ENCODE measurements at places on chromosomes 4 and X.
A peak's percentile ranks its signal among the peaks of the same experiment; 100 is the strongest.

DNA sequence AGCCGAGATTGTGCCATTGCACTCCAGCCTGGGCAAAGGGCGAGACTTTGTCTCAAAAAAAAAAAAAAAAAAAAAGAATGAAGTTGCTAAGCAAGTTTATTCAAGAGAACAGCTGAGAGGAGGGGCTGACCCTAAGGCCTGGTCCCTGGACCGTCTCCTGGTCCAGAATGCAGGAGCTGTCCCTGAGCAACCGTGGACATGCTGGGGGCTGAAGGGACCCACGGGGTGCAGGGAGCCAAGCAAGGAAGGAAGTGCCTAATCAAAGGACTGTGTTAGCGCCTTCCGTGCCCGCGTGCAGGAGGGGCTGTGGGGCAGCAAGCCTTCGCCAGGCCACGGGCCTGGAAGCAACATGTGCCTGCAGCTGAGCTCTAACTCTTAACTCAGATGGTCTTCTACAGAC is 39.1 kb upstream of the CDKN2AIP start:
- DNase-seq: no peak

DNA sequence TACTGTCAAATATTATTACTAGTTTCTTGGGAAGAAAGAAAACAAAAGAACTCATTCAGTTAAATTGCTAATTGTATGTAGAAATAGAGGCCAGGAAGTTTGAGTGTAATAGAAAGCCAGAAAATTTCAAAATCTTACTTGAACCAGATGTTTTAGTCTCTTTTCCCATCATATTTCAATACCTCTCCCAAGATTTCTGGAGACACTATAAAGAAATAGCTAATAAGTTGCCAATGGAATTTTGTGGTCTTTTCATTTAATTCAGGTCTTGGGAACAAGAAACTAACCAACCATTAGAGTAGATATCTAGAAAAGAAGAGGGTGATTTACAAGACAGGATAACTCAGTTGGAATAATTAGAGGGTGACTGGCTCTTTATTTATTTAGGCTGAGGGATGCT is 112.2 kb downstream of the AGTR2 start:
- DNase-seq: no peak

GRCh38 chr4:85870298-85871083 is 395.5 kb downstream of the ARHGAP24 start:
- DNase-seq: no peak

DNA sequence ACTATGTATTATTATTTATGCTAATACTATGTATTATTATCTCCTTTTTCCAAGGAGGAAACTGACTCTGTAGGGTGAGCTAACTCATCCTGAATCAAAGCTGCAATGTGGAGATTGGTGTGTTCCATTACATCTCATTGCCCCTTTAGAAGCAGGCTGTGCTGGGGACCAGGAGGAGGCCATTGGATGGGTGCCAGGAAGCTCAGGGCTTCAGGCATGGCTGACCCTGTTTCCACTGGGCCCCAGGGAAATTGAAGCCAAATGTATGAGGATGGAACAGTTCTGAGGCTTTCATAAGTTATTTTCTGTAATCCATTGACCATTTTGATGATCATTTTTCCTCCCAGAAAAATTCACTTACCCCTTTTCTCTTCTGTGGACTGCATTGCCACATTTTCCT is 418.8 kb upstream of the ZFP42 start:
- DNase-seq: no peak

GRCh38 chrX:94058728-94059382 is 384.8 kb downstream of the FAM133A start:
- DNase-seq: no peak

DNA sequence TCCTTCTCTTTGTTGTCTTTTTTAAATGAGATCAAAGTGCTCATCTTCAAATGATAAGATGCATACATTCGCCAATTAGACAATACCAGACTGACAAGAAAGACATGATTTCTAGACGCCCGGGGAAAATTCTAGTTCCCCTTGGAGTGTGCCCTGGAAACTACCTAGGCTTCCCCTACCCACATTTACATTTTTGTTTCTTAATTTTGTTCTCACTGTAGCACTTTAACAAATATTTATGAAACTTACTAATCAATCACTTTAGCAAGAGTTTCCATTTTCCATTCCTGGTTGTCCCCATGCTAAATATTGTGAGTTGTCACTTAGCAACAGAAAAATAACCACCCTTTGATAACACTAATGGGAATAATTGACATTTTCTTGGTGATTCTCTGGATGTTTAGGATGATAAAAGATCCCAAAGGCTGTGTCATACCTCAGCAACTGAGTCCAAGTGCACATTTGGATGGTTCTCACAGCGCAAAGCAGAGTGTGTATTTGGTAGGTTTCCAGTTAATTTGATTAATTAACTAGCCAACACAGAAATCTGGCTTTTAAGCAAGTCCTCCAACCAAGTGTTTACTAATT is 69.6 kb downstream of the FGFBP1 start:
- no peak for DNase-seq

- DNase-seq: no peak
Measured at GRCh38 chr4:169975131-169975837, 50.9 kb downstream of the MFAP3L start.

GRCh38 chr4:52038103-52038912 is at the start of gene SGCB:
SGCB (minus strand) TSS chr4:52038299; CDS start chr4:52038259, 40 bp downstream.
- DNase-seq: peak; percentile 86

DNA sequence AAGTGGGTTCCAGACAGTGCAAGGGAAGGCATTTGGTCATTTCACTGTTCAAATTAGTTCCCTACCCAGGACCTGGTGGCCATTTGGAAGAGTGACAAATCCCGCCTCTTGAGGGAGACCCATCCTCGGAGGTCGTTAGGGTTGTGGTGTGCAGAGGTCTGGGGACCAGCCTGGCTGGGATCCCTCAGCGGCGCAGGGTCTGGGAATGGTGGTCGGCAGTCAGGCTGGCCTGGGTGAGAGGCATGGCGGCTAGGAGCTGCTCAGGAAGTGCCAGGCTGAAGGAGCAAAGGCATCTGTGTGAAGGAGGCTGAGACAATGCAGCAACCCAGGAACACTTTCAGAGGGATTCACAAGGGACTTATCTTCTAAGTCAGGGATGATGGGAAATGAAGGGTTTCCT is 6.7 kb downstream of the NLGN3 start:
- no peak for DNase-seq

GRCh38 chrX:115892056-115892708 is 278.4 kb upstream of the AGTR2 start:
- DNase-seq: no peak

DNA sequence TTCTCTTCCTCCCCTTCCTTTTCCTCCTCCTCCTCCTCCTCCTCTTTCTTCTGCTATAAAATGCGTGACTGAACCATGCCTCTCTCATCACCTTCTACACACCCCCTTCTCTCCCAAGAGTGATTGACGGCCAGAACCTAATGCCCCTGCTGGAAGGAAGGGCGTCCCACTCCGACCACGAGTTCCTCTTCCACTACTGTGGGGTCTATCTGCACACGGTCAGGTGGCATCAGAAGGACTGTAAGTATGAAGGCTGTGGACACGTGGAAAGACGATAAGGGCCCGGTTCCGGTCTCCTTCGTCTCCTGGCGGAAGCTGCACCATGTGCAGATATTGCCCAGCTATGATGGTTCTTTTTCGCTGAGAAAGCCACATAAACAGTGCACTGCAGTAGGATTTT is 12.1 kb upstream of the ARSF start:
- DNase-seq: no peak

GRCh38 chrX:85378461-85378860 is 1.0 kb downstream of the POF1B start:
- no peak for DNase-seq

DNA sequence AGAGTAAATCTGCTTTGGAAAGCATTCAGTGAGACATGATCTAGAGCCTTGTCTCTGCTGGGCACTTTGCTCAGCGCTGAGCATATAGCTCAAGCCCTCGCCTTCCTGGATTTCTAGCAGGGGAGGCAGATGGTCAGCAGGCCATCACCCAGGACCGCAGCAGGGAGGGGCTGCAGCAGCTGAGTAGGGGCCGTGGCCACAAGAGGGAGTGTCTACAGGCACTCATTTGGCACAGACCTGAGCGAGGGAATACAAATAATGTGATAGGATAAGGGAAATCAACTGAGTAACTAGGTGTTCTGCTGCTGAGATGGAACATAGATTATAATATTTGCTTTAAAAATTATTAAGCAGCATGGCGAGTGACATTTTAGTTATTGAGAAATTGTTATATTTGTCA is 30.2 kb downstream of the OFD1 start:
- no peak for DNase-seq

DNA sequence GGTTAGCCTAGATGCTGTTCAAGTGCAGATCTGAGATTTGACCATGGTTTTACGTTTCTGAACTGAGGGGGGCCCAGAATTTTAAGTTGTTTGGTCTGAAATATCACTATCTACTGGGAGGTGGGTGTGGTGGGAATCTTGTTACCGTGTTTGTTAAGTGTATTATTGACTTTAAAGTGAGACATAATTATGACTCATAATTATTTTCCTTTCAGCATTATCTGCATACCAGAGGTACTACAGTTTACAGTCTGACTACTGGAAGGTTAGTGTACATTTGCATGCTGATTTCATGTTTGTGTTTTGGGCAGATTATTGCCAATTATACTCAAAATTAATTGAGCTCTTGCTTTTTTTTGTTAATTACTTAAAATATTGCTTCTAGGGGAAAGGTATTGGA is 101.5 kb downstream of the KDM6A start:
- DNase-seq: no peak

GRCh38 chr4:72951147-72951546 is 118.4 kb downstream of the COX18 start:
- no peak for DNase-seq

GRCh38 chrX:69412661-69413060 is 91.5 kb upstream of the NALF2 start:
- no peak for DNase-seq
